ENCODE measurements at places on chromosomes 12 and 14.
A peak's percentile ranks its signal among the peaks of the same experiment; 100 is the strongest.

- H3K36me3 ChIP-seq, result no peaks in the 10 kb centered on the region
- no peaks in the 10 kb centered on the region for H3K27me3 ChIP-seq
- no peak for DNase-seq
- H3K27ac ChIP-seq, result no peak overlapping the region
- no peak overlapping the region for H3K4me3 ChIP-seq
Observed at GRCh38 chr12:90619943-90620342, 335.0 kb downstream of the CCER1 start.

GRCh38 chr14:35825968-35826217 is 245 bp upstream of the BRMS1L start:
- H3K27me3 ChIP-seq, result peaks cover 2% of the 10 kb centered on the region
- H3K4me1 ChIP-seq, result peaks cover 9% of the 10 kb centered on the region
- DNase-seq, result no peak
- peak overlapping the region; percentile 91 for H3K27ac ChIP-seq
- peak overlapping the region; percentile 88 for H3K4me3 ChIP-seq
- H3K36me3 ChIP-seq, result no peaks in the 10 kb centered on the region

- no peak overlapping the region for H3K27ac ChIP-seq
- H3K4me1 ChIP-seq, result peaks cover 2% of the 10 kb centered on the region
- no peaks in the 10 kb centered on the region for H3K27me3 ChIP-seq
- H3K4me3 ChIP-seq, result no peak overlapping the region
- H3K36me3 ChIP-seq, result no peaks in the 10 kb centered on the region
- DNase-seq, result no peak
Observed at GRCh38 chr14:24681056-24681455, 47.1 kb upstream of the GZMB start.

DNA sequence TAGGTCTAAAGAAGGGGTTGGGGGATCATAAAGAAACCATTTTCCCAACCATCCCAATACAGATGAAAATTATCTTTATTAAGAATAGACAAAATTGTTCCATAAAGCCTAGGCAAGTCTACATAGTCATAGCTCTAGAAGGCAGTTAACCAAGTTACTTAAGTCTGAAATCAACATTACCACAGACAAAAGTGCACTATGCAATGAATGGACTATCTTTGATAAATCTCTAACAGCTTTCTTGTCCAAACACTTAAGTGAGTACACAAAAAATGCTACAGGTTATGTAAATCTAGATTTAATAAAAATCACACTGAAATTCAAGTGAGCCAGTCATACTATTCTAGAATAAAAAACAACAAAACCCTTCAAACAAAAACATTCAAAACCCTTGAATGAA is 87.0 kb upstream of the GPHB5 start:
- no peaks in the 10 kb centered on the region for H3K27me3 ChIP-seq
- no peaks in the 10 kb centered on the region for H3K36me3 ChIP-seq
- no peak overlapping the region for H3K27ac ChIP-seq
- no peak overlapping the region for H3K4me3 ChIP-seq
- no peak for DNase-seq

GRCh38 chr12:68097386-68097785 is 62.2 kb downstream of the IFNG start:
- DNase-seq, result no peak
- no peak overlapping the region for H3K4me3 ChIP-seq
- H3K36me3 ChIP-seq, result no peaks in the 10 kb centered on the region
- H3K27ac ChIP-seq, result no peak overlapping the region
- H3K4me1 ChIP-seq, result no peaks in the 10 kb centered on the region

All from glutamatergic neuron (in vitro differentiated cells).